ENCODE measurements at places on chromosomes 16 and 17.

DNA sequence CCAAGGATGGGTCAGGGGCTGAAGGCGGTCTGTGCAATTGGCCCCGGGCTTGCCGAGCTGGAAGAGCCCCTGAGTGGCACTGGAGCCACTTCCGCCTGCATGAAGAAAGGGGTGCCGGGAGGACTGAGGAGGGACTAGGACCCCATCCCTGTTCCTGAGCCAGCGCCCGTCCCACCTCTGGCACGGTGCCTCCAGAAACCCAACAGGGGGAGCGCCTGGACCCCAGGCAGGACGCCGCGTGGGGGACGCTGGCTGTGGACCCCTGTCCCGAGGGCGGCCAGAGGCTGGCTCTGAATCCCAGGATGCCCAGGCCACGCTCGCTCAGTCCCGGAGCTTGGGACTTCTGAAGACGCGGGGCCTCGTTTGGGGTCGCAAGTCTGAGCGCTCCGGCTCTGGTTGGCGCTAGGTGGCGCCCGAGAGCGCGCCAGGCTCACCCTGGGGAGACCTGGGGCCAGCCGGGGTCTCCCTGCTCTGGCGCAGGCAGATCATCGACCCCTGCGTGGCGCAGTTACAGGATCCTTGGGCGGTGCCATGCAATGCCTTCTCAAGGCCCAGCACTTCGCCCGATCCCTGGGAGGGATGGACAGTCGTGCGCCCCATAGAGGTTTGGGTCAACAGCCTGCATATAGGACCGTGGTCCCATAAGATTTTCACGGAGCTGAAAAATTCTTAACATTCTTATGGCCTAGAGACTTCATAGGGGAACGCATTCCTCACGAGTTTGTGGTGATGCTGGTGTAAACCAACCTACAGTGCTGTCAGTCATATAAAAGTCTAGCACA is 58.5 kb upstream of the CREBBP start:
- peak; percentile 88 for DNase-seq

- no peak for DNase-seq
These were observed 65.4 kb upstream of the ZFHX3 start for GRCh38 chr16:73113336-73113735.

GRCh38 chr16:66295213-66295612 is 71.3 kb upstream of the CDH5 start:
- no peak for DNase-seq

DNA sequence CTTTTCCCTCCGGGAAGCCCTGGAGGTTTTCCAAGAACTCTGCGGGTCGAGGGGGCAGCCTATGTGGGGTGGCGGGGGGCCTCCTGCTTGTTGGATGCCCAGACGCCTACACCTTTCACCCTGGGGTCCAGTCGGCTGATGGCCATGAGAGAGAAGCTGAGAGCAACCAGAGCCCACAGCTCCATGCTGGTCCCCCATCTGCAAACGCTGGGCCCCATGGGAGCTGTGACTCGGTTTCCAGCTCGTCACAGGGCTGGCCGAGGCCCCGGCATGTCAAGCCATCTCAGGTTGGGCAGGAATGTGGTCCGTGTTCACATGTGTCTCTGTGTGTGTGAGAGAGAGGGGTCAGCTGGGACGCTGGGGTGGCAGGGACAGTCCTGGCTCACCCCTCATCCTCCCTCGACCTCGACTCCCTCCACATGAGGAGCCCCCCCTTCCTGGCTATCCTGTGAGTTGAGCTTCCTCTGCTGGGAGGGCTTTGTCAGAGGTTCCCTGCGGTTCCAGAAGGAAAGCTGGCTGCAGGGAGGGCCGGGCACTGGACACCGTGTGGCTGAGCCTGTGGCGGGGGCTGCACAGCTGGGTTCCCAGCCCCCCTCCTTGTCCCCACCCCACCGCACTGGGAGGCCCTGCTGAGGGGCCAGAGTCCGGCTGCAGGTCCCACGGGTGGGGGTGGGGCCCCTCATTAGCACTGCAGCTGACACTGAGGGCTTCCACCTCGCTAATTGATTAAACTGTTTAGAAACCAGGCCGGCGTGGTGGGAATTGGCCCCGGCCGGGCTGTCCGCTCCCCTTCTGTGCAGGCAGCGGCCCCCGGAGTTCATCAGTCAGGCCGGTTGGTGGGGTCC is 19.1 kb downstream of the METRNL start:
- DNase-seq, result no peak

DNA sequence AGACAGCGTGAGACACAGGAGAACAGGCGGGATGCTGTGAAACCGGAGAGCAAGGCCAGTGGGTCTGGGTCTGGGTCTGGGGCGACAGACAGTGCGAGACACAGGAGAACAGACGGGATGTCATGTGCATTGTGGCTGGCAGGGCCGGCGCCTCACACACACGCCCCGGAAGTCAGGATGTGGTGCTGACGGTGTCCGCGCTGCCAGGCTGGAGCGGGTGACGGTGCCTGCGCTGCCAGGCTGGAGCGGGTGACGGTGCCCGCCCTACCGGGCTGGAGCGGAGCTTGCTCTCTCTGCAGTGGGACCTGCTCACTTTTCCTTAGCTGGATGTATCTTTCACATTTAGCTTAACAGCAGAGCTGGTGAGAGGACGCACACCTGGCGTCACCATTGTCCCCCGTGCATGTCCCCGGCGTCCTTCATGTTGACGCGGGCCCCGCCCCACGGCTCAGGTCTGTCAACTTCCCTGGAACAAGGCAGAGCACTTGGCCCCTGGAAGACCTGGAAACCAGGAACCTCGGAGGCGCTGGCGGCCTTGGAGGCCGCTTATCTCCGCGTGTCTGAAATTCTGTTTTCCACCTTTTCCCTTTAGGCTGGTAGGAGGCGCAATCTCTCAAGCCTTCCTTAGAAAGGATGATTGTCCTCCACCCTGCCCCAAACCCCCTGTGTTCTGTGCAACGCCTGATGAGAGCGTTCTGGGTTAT is 43.0 kb upstream of the ZNF750 start:
- DNase-seq, result no peak

GRCh38 chr16:3129137-3130131 is 5.4 kb upstream of the ZNF213 start:
- peak; percentile 81 for DNase-seq

GRCh38 chr16:85262558-85263238 is 150.4 kb upstream of the CIBAR2 start:
- DNase-seq, result no peak

- peak; percentile 51 for DNase-seq
These were observed 275.0 kb upstream of the DYNLRB2 start for GRCh38 chr16:80265624-80266306.

DNA sequence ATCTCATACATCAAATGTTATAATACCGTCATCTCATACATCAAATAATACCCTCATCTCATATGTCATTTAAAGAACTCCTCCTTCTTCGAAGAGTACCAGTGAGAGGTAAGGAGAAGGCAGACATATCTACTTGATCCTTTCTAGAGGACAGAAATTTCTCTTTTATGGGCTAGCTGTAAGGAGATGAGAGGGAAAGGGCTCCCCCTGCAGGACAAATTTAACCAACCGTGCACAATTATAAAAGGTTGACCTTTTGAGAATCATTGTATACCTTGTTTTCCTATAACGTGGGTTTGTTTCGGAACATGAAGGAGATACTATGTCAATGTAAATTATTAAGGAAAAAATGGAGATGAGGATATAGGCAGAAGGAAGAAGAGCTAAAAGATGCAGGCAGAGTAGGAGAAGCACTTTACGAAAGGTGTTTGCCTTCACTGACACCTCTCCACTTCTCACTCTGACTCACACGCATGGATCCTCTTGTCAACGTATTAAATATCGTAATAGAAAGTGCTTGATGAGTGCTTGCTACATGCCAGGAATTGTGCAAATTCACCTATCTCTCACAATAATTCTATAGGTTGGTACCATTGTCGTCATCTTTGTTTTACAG is 465.9 kb upstream of the ERCC4 start:
- DNase-seq, result peak; percentile 35

Data from SW480 (cell line).